ENCODE measurements at places on chromosomes 1 and 21.

- no peak for DNase-seq
Measured at GRCh38 chr1:116389013-116389412, 16.0 kb downstream of the ATP1A1 start.

DNA sequence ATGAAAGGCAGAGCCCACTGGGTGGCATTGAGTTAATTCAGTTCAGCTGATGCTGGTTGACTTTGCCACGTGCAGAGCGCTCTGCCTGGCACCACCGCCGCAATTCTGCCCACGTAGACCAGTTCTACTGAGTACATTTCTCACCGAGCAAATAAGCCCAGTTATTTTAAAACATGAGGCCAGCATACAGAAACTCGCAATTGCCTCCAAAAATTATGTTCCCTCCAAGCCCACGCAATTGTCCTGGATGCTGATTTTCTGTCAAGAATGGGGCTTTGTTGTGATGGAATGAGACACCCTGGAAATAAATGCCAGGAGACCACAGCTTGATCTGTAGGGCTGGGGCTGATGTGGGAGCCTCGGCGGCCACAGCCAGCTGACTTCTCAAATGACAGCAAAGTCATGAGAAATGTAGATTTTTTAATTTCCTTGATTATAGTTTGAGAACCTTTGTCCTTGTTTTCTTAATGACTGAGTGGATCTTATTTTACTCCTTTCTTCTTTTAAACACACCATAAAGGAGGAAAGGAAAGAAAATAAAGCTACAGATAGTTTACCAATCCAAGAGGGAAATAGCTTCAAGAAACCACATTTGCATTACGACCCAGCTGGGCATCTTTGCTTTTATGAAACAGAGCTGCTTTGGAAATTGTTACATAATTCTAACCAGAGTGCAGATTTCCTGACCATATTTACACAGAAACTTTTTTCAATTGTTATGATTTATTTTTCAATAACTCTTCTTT lies 11.6 kb upstream of the PARP1 start:
- DNase-seq: no peak

- DNase-seq: no peak
Measured at GRCh38 chr1:200379432-200379757, 30.4 kb downstream of the ZNF281 start.

- no peak for DNase-seq
Measured at GRCh38 chr1:198185759-198186158, 29.0 kb downstream of the NEK7 start.

DNA sequence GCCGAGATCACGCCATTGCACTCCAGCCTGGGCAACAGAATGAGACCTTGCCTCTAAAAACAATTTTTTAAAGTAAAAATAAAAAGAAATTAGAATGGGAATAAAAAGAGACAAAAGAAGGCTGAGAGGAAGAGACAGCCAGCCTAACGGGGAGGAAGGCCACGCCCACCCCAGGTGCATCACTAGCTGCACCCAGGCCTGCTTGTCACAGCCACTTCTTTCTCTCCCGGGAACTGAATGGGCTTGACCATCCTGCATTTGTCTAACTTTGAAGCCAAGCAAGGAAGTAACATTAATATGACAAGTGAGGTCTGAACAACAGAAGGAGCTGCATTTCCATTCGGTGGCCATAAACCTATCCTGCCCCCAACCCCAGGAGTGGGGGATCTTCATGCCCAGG lies 20.8 kb upstream of the EFNA1 start:
- DNase-seq: no peak

DNA sequence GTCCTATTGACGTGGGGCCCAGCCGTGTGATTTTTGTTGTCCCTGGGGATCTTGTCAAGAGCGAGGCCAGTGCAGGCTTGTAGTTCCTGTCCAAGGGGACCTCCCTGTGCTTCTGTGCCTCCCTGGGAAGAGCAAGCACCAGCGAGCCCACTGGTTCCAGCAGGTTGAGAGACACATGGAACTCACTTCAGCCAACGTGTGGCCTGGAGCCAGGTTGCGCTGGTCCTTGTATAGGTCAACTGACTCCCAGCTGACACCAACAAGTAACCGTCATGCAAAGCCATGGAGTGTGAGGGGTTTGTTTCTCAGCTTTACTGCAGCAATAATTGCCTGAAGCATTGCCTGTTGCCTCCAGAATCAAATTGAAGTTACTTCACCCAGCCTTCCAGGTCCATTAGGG lies 63.0 kb downstream of the DISP3 start:
- DNase-seq: no peak

- DNase-seq: no peak
Measured at GRCh38 chr1:15213341-15213821, 33.6 kb upstream of the FHAD1 start.

- peak; percentile 14 for DNase-seq
Measured at GRCh38 chr1:83960669-83961277, 38.2 kb downstream of the TTLL7 start.

DNA sequence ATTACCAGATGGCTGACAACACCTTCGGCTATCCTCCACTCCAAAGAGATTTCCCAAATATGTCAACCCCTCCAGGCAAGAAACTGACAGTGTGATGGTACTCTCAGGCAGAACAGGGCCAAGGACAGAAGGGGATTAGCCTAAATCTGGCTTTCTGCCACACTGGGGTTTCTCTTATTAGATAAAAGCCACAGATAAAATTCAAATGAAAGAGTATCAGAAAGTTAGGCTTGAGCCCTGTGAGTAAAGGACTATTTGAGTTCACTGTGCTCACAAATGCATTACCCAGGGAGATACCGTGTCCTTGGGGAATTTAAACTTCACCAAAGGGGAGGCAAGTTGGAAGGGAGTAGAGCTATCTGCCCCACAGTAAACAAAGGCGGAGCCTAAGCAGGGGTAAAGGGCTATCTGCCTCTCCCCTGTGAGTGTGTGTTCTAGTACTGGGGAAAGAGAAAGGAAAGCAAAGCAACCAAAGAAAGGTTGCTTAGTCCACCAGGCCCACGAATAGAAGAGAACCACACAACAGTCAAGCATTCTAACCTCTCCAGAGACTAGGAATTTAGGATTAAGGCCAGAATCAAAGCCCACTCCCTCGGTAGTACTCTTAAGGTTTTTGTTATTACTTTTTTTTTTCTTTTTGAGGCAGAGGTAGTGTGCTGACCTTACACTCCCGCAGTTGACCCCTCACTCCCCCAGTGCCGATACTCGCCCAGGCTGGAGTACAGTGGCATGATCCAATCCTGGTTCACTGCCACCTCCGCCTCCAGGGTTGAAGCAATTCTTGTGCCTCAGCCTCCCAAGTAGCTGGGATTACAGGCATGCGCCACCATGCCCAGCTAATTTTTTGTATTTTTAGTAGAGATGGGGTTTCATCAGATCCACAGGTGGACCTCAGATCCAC lies 12.7 kb downstream of the TPM3 start:
- DNase-seq: no peak

- no peak for DNase-seq
Measured at GRCh38 chr1:115314092-115314491, 24.0 kb downstream of the NGF start.

DNA sequence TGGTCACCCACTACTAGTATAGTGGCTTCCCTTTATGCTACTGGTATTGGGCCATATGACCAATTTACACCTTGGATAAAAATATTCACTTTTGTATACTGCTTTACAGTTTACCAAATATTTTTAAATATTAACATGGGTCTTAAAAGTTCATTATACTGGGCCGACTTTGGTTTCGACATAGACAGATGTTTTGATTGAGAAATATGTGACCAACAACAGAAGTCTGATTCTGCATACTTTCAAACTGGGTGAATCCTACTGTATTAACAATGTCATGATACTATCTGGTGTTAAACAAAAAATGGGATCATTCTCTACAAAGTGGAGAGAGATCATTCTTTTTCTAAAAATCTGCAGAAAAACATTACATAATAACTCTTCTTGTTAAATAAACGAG lies 134.8 kb downstream of the AKT3 start:
- no peak for DNase-seq

DNA sequence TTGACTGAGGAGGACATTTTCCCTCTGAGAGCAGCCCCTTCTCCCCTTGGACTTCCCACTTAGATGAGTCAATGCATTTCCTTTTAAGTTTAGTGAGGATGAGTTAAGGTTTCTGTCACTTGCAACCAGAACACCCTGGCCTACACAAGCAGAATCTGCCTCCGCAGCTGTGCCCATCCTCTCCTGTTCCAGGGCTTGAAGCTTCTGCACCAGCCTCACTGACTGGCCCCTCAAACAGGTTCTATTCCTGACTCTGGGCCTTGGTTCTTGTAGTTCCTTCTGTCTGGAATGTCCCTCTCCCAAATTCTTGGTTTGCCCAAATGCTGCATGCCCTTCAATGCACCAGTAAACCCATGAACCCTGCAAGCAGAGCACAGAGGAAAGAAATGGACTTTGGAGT lies 394.4 kb downstream of the PTPRU start:
- no peak for DNase-seq

- DNase-seq: no peak
Measured at GRCh38 chr1:86487131-86487810, 18.5 kb downstream of the CLCA1 start.

DNA sequence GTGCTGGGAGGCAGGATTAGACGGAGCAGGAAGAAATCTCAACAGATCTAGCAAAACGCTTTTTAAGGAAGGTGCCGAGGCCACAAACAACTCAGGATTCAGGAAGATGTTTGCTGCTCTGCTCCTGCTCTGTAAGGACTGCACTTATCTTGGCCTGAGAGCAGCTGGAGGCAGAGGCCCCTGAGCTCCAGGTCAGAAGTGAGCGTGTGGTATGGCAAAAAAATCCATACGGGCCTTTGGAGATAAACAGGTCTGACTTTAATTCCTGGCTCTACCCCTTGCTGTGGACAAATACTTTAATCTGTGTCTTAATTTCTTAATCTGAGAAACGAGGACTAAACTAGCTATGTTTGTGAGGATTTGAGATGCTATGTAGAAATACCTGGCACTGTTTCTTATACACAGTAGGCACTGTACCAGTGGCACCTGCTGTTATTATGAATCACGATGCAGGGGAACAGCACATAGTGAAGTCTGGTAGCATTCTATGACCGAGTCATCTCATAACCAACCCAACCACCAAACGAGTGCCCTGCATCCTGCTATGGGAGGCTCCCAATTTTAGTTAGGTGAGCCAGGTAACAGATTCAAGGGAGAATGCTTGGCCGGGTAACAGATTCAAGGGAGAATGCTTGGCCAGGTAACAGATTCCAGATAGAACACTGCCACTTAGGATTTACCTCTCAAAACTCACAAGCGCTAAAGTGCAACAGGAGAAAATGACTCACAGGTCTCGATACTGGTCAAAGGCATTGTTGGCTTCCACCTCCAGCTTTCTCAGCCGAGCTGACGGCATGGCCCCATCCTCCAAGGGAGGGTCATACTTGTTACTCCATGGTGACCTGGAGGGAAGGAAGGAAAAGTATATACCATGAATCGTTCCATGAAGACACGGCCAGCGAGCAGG lies 65.9 kb downstream of the SLC66A1 start:
- no peak for DNase-seq

- DNase-seq: no peak
Measured at GRCh38 chr1:17861685-17862084, 106.6 kb downstream of the ACTL8 start.

- no peak for DNase-seq
Measured at GRCh38 chr1:11790880-11791715, 14.7 kb downstream of the MTHFR start.

GRCh38 chr1:46131712-46132528 lies 509 bp downstream of the PIK3R3 start:
- peak; percentile 74 for DNase-seq

- DNase-seq: no peak
Measured at GRCh38 chr1:185053204-185053603, 7.8 kb downstream of the RNF2 start.

DNA sequence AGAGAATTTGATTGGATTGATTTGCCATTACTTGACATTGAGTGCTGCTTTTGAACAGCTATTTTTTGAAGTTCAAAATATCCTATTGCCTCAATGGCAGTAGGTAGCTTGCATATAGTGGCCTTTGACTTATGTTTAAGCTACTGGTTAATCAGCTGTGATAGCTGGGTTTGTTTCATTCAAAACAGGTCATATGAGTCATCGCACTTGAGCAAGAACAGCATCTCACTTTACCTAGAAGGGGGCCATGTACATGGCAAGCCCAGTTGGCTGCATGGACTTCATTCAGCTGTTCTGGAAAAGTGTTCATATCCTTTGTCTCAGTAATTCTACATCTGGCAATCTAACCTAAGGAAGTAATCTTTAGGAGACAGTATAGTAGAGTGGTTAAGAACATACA lies 29.0 kb upstream of the ARID1A start:
- DNase-seq: no peak

- no peak for DNase-seq
Measured at GRCh38 chr21:37297364-37297763, 30.2 kb upstream of the VPS26C start.

- DNase-seq: no peak
Measured at GRCh38 chr1:177755851-177756560, 213.9 kb downstream of the SEC16B start.

GRCh38 chr1:108124622-108125311 lies 75.4 kb downstream of the SLC25A24 start:
- no peak for DNase-seq

- no peak for DNase-seq
Measured at GRCh38 chr1:157025856-157026255, 19.7 kb downstream of the ARHGEF11 start.

GRCh38 chr1:108612496-108612895 lies 48.4 kb downstream of the HENMT1 start:
- DNase-seq: no peak

- DNase-seq: no peak
Measured at GRCh38 chr1:2375246-2375922, 16.0 kb downstream of the MORN1 start.

DNA sequence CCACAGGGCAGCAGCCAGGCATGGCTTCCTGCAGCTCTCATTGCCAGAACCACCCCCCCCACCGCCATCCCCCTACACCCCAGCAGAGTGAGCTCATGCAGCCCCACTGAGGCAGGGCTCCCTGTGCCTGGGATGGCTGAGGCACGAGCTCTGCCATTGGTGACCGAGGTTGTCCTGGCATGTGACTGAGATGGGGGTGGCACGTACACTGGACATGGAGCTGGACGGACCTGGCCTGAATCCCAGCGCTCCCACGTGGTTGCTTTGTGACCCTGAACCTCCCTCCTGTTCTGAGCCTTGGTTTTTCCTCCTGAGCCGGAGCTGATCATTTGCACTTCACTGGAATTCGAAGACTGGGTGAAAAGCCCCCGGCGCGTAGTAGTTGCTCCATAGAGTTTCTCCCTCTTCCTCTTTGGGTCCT lies 28.3 kb downstream of the ALPL start:
- no peak for DNase-seq

DNA sequence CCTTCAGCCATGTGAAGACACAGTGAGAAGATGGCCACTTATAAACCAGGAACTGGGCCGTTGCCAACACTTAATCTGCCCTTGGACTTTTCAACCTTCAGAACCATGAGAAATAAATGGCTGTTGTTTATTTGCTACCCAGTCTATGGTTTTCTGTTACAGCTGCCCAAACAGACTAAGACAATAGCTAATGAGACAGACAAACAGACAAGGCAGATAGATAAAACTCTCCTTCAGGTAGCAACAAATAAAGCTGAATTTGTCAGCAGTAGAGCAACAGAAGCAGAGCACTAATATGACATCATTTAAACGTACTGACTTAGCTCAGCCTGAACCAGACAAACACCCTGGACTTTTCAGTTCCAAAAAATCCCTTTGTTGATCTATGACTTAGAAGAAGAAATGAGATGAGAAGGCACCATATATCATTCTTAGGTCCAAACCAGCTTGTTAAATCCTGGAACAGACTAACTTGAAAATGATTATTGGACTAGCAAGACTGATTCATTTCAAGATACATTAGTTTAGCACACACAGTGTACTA lies 27.0 kb downstream of the ZZZ3 start:
- DNase-seq: peak; percentile 90
